Uterus (tissue), 4 donors: ENCODE measurements at places on chromosomes 13 and 19. TPM values are rescaled to one million over a fixed set of nuclear protein-coding genes. Genes with fewer than 3 reads are reported as not detected.

The ACP5 gene
- total RNA-seq: 2.5 TPM

The SIGLEC5 gene
- total RNA-seq: 6.8 TPM

The DENND1C gene
- total RNA-seq: 1.4 TPM

The TEX26 gene
- not detected for total RNA-seq

The TBC1D17 gene
- total RNA-seq: 9.1 TPM
